ENCODE measurements at places on chromosomes 13 and 19.

GRCh38 chr19:38207543-38207942, 16.5 kb downstream of the DPF1 start:
- DNase-seq: no peak

GRCh38 chr13:40243982-40244381, 422.5 kb downstream of the FOXO1 start:
- no peak for DNase-seq

DNA sequence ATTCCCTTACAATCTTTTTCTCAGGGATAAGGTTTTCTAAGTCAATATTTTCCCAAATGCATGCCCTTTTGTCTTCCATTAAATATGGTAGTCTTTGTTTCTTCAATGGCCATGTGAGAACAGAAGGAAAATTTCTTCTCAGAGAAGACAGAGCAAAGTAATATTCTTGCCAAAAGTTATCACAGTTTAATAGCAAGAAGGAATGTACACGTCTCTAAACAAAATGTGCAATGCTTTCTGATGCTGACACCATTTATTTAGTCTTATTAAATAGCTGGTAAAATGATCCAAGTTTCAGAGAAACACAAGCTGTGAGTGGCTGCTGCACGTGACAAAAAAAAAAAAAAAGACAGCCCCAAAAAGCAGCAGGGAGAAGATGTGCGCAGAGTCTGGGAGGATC, 542.5 kb downstream of the GPC6 start:
- DNase-seq: no peak

DNA sequence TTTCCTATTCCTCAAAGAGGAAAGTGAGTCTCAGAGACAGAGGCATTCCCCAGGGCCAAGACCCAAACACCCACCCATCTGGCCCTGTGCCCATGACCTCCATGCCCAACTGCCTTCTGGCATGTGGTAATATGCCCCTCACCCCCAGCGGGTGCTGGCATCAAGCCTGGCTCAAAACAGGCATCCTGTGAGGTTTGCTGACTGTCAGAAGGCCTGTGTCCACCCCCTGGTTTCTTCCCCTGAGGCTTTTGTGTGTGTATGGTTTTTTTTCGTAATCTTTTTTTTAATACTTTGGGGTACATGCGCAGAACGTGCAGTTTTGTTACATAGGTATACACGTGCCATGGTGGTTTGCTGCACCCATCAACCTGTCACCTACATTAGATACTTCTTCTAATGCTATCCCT, 7.6 kb upstream of the KANK2 start:
- DNase-seq: no peak

DNA sequence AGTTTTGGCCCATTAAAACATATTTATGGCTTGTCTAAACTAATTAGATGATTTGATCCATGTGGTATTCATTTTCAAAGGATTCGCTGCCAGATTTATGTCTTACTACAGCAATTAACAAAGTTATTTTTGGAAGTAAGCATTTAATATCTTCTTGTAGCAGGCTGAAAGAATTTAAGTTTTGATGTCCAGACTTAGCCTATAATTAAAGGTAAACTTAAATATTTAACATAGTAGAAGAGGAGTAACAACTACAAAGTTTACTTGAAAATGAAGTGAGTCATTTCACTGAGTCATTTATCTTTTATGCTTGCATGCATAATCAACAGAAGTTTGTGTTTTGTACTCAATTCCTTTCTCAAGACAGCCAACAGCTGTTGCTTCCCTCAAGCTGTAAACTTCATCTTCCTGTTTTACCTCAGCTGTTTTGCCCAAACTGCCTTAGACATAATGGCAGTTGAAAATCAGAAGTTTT, 58.1 kb downstream of the EDNRB start:
- no peak for DNase-seq

DNA sequence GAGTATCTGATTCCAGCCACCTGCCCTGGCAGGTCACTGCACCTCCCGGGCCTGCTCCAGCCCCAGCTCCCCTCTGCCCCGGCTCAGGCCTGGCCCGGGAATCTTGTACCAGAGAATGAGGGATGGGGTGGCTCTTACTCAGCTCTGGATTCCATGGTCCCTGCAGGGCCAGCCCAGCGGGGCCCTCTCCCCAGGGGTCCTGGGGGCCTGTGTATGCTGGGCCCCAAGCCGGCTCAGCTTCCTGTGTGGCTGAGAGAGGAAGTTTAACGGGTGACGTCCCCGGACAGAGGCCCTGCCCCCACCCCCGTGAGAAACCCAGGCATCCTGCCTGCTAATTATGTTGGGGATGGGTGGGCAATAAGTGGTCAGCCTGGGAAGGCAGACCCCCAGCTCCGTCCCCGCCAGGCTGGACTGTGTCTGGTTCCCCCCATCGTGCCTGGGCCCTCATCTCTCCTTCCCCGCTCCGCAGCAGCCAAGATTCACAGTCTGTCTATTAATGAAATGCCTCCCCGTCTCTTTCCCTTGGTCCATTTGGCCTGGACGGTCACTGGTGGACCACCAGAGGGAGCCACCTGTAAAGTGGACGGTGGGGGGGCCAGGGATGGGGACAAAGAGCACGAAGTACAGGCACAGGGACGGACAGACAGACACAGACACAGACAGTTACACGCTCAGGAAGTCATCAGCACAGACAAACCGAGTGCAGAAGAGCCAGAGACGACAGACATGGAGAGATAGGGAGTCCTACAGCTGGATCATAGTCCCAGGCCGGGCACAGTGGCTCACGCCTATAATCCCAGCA, at the start of gene DENND1C:
Gene DENND1C (minus strand): TSS at position 247 of the 802 bp plus-strand sequence. CDS start 92 bp downstream, at position 155.
- DNase-seq: no peak

- DNase-seq: no peak
Observed at GRCh38 chr13:111183959-111184358, 68.8 kb downstream of the ARHGEF7 start.

- DNase-seq: no peak
Observed at GRCh38 chr13:83681547-83681946, 200.7 kb downstream of the SLITRK1 start.

GRCh38 chr13:76832258-76832988, 53.8 kb downstream of the KCTD12 start:
- DNase-seq: no peak

GRCh38 chr13:27334774-27335435, 64.3 kb downstream of the RASL11A start:
- no peak for DNase-seq

- no peak for DNase-seq
Observed at GRCh38 chr19:50706387-50706786, 13.2 kb downstream of the SHANK1 start.

DNA sequence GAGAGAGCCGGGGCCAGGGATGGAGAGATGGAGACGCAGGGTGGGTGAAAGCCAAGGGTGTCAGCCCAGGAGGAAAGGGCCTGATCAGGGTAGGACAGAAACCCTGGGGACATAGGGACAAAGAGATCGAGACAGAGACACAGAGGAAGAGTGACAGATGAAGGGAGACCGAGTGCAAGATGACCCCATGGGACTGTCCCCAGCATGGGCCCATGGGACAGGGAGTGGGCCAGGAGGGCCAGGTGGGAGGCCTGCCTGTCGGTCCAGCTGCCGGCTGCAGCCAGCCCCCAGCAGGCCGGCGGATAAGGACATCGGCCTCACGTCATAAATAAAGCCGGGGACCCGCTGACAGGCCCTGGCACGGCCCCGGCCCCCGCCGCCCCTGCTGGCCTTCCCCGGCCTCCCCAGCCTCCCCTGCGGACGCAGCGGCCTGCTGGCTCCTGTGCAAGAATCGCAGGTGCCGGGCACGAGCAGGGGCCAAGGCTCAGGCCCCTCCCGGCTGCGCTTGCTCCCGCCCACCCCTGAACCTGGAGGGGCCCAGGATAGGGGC, 6.3 kb downstream of the REX1BD start:
- DNase-seq: no peak

DNA sequence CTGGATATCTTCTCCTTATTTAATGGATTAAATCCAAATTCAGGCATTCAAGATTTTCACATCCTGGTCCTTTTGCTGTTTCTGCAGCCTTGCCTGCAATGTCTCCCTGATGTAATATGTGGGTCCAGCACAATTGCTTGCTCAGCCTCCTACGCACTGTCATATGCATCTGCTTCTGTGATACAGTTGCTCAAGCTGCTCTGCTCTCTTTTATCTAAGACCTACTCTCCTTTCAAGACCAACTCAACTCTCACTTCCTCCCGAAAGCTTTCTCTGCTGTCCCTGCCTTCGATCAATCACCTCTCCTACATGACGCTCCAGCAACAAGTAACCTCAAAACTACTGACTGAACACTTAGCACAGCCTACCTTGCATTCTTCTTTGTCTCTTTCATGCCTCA, 138.2 kb downstream of the DCLK1 start:
- no peak for DNase-seq

DNA sequence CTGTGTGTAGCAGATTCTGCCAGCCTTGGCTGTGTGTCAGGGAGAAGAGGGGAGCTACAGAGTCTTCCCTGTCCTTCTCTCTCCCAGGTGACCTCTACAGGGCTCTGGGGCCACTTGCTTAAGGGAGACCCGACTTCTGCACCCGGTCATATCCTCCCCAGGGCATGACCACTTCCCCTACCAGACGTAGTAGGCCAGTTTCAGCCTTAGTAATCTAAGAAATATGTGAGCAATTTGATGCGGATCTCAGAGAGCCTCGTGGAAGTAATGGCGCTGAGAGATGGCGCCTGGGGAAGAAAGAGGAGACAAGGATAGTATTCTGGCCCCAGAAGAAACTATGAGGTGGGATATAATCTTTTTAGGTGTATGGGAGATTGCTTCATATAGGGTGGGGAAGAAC, 41.9 kb downstream of the NFIX start:
- DNase-seq: no peak
